ENCODE measurements at places on chromosomes 12 and 14.

DNA sequence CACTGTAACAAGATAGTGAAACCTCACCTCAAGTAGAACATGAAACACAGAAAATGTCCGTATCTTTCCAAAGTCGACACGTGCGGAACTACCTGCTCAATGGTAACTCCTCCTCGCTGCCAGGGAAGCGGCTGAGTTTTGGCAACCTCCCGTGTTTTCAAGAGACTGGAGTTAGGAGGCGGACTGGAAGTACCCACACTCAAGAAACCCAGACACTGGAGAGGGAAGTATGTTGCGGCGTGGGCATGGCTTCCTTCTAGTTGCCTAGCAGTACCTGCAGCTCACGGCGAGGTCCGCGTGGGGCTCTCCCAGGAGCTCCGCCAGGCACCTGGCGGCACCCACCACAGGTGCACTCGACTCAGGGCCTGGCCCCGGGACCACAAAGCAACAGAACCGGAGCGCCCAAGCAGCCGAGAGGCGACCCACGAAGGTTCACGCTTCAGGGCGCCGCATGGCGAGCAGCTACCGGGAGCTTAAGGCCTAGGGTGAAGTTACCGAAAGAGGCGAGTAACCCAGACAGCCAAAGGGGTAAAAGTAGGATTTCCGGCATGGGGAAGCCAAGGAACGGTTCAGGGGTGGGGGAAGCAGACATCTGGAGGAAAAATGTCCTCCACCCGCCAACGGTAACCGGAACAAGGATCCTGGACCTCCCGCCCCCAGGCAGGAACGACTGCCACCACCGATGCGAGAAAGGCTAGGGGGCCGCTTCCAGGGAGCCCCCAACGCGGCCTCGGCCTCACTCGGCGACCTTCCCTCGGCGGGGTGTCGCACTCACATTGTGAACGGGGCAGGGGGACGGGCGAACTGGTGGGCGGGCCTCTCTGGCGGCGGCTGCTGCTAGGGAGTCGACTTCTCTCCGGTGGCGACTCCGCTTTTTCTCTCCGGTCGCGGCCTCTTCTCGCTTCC is 608 bp downstream of the PTGES3 start:
- DNase-seq, result no peak

- DNase-seq, result no peak
Observed at GRCh38 chr12:15787778-15788177, 1.4 kb downstream of the EPS8 start.

- no peak for DNase-seq
Observed at GRCh38 chr12:14665354-14666348, 30.7 kb downstream of the GUCY2C start.

- no peak for DNase-seq
Observed at GRCh38 chr12:111578276-111578970, 20.7 kb downstream of the ATXN2 start.

DNA sequence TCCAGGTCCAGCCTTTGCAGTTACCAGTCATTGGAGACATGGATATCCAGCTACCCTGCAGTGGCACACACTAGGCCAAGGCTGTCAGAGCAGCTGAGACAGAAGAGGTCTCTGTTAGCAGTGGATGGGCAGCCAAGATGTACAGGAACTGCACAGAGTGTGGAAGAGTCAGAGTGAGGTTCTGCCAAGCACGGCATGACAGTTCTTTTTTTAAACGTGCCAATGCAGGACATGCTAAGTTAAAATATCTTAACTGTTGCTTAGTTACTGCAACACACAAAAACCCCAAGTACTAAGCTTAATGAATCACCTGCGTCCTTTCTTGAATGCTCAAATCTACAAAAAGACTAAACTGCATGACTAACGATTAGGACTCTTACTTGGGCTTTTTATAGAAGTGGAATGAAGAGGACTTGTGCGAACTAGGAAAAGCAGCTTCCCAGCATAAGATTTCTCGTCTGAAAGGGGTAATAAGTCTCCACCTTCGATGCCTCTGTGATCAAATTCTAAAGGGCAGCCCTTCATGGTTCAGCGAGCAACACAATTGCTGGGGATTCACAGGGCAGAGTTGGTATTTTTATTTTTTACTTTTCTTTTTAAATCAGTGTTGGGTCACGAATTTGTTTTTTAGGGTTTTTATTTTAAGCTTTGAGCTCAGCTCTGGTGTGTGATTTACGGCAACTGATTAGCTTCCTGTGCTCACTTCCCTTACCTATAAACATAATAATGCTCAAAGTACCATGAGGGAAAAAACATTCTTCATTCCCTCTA is 20.6 kb downstream of the MAPK1IP1L start:
- no peak for DNase-seq

DNA sequence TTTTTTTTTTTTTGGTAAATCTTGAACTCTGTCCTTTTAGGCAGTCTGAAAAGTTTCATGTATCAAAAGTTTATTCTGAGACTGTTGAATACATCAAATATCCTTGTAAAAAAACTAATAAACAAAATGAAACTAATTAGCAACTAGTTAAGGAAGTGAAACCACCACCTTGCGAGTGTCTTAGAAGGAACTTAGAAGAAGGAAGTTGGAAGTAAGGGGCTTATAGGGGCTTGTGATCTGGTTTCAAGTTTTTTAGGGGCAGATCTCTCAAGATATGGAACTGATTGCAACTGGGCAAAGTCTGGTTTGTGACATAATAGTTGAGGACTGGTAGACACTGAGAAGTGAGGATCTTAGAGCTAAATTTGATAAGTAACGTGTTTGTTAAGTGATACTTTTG is 748.8 kb downstream of the C12orf50 start:
- DNase-seq, result no peak

GRCh38 chr14:58571769-58572472 is 65.8 kb upstream of the DACT1 start:
- DNase-seq, result no peak

GRCh38 chr12:103012884-103013283 is 55.4 kb downstream of the ASCL1 start:
- DNase-seq, result no peak

DNA sequence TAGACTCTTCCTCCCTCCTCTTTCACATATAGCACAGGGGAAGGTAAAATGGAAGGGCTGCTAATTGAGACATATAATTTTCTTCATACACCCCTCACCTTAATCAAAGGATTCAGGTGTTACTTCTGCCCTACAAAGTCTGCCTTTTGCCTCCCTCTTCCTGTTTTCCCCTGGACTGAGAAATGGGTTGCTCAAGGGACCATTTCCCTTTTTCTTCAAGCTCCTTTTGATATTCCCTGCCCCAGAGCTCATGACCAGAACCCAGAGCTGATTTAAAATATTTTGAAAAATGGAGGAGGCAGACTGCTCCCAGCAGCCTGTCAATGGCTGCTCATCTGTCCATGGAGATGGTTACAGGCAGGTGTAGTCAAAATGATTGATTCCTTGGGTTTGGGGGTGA is 6.3 kb upstream of the PIP4K2C start:
- no peak for DNase-seq

Data from DMS 273 treated with DMSO at 0.1 percent for 48 hours (cell line).